ENCODE measurements at places on chromosomes 4 and X. TPM values are rescaled to one million over a fixed set of nuclear protein-coding genes. Genes with fewer than 3 reads are reported as not detected.

DNA sequence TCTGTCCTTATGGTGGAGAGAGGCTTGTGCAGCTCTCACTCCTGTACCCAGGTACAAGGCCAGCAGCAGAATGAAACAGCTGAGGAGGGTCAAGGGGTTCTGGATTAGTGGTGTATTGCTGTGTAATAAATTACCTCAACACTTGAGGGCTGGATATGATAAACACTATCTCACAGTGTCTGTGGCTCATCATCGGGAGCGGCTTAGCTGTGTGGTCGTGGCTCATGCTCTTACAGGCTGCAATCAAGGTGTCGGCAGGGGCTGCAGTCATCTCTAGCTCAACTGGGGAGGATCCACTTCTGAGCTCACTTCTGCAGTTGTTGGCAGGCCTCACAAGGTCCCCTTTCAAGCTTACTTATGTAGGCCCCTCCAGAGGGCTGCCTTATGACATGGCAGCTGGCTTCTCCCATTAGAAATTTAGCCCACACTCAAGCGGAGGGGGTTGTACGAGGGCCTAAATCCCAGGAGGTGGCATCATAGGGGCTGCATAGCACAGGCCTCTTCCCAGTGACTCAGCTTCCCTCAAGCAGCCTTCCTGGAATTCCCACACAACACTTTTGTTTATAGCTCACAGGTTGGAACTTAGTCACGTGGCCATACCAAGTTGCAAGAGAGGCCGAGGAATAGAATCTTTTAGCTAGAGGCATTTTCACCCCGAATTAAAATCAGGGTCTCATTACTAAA is 148.2 kb upstream of the RPS6KA3 start:
- DNase-seq = no peak

GRCh38 chr4:76203541-76203940 is 10.1 kb downstream of the SCARB2 start:
- DNase-seq = no peak

DNA sequence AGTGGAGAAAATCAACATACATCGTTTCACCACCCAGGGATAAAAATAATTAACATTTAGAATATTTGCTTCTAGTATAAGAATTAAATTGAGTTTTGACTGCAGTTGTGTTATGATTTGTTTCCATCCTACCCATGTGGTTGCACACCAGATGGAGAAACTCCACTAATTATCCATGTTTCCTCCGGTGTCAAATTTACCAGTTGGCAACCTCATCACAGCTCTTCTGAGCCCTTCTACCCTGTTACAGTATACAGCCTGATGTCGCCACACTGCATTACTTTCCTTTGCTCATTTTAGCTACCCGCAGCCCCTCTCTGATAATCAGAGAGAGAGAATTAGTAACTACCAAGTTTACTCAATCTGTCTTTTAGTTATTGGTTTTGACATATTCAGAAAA is 411.2 kb downstream of the DTHD1 start:
- DNase-seq = no peak

Gene GLRA2
- not detected for total RNA-seq

Gene NKAP
- 8.3 TPM for total RNA-seq
